Caki2 (cell line): ENCODE measurements at places on chromosomes 1 and 21. TPM values are rescaled to one million over a fixed set of nuclear protein-coding genes. Genes with fewer than 3 reads are reported as not detected.

DNA sequence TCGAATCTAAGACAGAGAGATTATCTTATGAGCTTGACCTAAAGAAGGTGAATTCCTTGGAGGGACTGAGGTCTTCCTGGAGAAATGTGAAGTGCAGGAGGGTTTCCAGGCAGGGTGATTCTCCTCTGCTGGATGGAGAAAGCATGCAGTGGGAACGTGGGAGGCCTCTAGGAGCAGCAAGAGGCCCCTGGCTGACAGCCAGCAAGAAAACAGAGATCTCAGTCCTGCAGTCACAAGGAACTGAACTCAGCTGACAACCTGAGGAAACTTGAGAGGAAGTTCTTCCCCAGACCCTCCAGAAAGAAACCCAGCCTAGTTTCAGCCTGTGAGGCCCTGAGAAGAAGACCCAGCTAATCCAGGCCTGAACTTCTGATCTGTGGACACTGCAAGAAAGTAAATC, 345.9 kb downstream of the FAM72C start:
- no peak for DNase-seq

Gene LRRC39
- total RNA-seq = 0.12 TPM in 1 of 2 replicates, not detected in the other

- DNase-seq = no peak
These were observed 4.1 kb downstream of the LEPR start for GRCh38 chr1:65424573-65424889.

Gene MYOCOS
- total RNA-seq = not detected in 2 replicates

DNA sequence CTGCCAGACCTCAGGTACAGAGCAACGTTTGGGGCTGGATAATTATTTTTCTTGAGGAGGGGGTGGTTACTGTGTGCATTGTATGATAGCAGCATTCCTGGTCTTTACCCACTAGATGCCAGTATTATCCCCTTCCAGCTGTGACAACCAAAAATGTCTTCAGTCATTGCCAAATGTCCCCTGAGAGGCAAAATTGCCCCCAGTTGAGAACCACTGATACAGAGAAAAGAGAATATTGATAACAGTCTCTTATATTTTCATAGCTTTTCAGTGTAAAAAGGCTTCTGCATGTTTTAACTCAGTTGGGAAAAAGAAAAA, 51.8 kb upstream of the SYT14 start:
- no peak for DNase-seq

- DNase-seq = no peak
These were observed 144.1 kb upstream of the TNR start for GRCh38 chr1:175887521-175887920.
